ENCODE measurements at places on chromosomes 7 and 10.

DNA sequence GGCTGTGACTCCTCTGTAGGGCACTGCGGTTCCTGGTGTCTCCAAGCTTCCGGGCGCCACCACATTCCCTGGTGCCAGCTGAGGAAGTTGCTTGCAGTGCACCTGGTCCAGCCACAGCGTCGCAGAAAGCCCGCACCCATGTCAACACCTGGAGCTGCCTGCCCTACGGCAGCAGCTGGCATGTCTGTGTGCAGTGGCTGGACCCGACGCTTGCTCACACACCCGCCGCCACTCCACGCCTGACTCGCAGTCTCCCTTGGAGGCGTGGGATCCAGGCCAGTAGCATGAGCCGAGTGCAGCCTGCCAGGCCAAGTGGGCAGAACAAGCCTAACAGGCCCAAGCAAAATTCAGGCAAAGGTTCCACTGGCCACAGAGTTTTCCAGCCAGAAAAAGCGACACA is 118.1 kb upstream of the PHF14 start:
- no peak for DNase-seq

GRCh38 chr7:19106241-19107080 is 11.0 kb downstream of the TWIST1 start:
- DNase-seq, result no peak

DNA sequence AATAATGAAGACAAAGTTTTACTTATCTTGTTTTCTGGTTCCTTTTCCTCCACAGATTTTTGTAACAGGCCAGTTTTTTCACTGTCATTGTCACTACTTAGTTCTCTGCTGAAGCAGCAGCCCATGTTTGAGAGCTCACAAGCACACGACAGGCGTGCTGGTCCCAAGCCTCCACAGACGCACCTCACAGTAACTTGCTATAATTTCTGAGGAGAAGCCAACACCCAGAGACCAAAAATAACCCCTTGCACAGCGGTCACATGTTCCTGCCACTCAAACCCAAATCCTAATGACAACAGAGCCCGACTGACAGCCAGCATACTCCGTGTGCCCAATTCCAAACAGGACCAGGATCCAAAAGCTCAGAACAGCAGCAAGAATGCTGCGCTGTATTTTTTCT is 58.5 kb downstream of the LARP4B start:
- no peak for DNase-seq

DNA sequence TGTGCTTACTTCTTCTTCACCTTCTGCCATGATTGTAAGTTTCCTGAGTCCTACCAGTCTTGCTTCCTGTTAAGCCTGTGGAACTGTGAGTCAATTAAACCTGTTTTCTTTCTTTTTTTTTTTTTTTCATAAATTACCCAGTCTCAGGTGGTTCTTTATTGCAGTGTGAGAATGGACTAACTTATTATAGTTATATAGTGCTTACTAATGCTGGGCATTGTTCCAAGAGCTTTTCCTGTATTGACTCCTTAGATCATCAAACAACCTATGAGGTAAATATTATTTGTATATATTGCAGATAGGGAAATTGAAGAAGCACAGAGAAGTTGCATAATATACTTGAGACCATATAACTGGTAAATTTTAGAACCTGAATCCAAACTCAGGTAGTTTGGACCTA is 98.1 kb downstream of the MBL2 start:
- no peak for DNase-seq

- no peak for DNase-seq
Measured at GRCh38 chr10:23918090-23918723, 290.7 kb upstream of the KIAA1217 start.

- no peak for DNase-seq
Measured at GRCh38 chr7:127018889-127019288, 233.9 kb downstream of the GRM8 start.

- DNase-seq, result no peak
Measured at GRCh38 chr7:123499211-123499970, 35.0 kb downstream of the IQUB start.

- DNase-seq, result no peak
Measured at GRCh38 chr7:726854-727103, 280 bp downstream of the DNAAF5 start.

Data from iPS DF 6.9 (cell line).